ENCODE measurements at places on chromosomes 7 and 10.

DNA sequence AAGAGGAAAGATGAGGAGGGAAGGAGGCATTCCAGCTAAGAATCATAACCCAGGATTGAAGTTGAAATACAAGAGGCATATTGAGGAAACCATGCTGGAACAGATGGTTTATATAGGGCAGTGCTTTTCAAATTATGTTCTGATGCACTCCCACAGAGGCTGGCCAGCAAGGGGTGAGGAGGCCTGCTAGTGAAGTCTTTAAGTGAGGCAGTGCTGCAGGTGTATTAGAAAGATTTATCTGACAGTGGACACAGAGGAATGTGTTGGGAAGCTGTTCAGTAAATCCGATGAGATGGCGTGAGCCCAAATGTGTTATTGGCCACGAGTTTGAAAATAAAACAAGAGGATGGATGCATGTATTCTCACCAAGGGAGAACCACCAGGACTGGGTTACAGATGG, 28.6 kb downstream of the REEP3 start:
- DNase-seq: no peak

DNA sequence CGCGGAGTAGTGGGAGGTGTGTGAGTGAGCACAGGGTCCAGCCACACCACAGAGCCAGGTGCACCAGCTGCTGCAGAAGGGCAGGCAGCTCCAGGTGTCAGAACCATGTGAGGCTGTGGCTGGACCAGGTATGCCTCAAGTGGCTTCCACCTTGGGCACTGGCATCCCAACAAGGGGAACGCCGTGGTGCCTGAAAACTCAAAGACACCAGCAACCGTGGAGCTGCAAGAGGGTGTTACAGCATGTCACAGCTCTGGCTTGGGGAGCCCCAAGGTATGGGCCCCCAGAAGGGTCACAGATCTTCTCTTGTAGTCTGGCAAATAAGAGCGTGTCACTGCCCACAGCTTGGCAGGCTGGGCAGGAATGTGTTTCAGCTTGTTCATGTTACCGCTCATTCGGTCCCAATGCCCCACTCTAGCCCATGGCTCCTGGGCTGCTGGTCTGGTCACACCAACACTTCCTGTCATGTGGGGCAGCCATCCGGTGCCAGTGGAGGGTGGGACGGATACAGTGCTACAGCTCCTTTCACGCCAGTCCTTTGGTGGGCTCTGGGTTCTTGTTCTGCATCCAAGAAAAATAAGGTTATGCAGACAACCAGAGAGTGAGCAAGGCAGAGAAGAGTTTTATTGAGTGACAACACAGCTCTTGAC, 29.8 kb downstream of the STRA8 start:
- no peak for DNase-seq

GRCh38 chr10:31017534-31018355, 13.9 kb downstream of the ZNF438 start:
- DNase-seq: no peak

GRCh38 chr7:150994838-150995510, 4.2 kb downstream of the NOS3 start:
- DNase-seq: no peak

- peak; percentile 4 for DNase-seq
These were observed 514 bp upstream of the GAD2 start for GRCh38 chr10:26215935-26216584.

DNA sequence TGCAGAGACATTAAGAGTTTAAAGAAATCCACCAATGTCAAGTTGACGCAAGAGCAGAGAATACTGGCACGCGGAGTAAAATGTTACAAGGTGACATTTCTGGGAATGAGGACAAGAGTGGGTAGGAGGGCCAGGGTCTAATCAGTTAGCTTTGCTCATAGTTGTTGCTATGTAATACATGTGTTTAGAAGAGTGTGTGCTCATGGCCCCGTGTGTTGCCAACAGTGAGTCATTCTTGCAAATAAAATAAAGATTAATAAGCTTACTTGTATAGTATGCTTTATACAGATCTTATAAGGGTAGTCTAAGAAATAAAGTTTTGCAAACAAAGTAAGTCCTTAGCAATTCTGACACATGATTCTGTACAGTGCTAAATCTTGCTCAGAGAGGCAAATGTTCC, 64.5 kb downstream of the DNMBP start:
- peak; percentile 69 for DNase-seq

DNA sequence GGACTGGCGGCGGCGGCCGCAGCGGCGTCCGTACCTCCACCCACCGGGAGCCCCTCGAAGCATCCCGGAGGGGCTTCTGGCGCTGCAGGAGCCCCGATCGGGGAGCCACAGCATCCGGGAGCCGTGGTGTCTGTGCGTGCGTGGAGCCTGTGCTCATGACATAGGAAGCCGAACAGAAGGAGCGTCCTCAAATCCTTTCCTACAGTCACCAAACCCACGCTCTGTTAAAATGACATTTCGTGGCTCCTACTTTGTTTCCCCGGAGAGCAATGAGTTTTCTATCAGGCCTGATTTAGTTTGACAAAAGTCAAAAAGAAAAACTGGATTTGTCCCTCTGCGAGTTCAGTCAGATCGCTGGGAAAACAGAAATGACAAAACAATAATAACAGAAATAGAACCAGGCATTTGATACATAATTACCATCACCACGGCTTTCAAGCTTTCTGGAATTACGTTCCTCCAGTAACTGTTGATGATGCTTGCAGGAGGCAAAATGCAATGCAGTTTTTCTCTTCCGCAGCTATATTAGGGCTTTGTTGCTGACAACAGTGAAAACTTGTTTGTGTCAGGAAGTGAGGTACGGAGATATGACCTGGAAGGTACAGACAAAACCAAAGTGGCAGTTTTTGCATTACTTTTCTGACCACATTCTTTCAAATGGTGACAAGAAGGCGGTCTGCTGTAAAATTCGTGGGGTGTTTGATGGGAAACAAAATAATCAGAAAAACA, 219.3 kb upstream of the MKLN1 start:
- peak; percentile 10 for DNase-seq

- no peak for DNase-seq
These were observed 18.4 kb upstream of the MACROH2A2 start for GRCh38 chr10:70034232-70034631.

DNA sequence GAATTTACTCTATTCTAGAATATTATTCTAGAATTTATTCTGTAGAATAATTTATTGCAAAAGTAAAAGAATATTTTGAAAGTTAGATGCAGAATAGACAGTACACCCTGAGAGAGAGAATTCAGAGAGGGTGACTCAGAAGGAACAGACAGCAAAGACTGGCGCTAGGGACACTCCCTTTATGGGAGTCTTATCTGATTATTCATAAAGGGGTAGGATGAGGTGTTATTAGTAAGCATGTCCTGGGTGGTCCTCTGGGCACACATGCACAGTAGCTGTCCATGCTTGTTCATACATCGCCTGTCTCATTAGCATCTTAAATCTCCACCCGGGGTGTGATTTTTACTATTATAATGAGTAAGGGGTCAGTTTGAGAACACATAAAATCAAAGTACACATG, 100.1 kb downstream of the XPNPEP1 start:
- DNase-seq: peak; percentile 2

DNA sequence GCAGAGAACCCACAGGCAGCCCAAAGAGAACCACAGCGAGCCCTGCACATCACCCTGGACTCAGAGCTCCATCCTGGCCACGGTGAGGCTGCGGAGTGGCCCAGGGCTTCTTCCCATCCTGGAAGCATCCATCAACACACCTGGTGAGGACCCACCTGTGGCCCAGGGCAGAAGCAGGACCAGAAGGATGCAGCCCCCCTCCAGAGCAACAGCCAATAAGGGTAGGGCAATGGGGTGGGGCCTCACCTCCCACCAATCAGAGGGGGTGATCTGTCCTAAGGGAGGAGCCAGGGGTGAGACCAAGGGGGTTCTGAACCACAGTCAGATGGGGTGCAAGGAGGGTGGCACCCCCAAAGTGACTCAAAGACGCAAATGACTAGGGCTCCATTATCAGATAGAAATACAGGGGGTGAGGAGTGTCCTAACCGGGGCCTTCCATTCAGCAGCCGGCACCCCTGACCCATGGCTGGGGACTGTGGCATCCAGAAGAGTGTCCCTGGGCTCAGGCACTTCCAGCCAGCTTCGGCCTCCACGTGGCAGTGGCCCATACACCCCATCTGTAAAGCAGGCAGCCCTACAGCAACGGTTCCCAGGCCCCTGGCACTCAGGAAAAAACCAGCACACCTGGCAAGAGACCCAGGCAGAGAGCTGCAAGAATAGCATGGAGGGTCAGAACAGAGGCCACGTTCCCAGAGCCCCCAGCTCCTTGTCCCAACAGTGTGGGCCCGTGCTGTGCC, 36.9 kb downstream of the STK32C start:
- no peak for DNase-seq

DNA sequence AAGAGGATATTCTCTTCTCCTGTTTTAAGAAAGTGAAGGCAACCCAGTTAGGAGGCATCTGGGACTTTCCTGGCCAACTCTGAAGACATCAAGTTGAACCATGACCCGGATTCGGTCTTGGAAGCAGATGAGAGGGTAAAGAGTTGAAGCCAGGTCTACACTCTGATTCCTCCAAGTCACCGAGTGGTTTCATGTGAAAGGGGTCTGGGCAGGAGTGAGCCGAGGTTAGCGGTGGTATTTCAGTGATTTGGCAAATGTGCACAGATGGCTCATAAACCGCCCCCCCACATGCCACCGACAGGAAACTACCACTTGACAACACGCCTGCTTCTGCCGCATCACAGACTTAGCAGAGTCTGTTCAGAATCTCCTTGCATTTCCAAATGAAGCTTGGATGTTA, 11.4 kb upstream of the REPIN1 start:
- DNase-seq: no peak

- no peak for DNase-seq
These were observed 55.2 kb upstream of the DDC start for GRCh38 chr7:50620433-50620832.

GRCh38 chr7:141585592-141586510, 34.6 kb downstream of the AGK start:
- DNase-seq: peak; percentile 90

DNA sequence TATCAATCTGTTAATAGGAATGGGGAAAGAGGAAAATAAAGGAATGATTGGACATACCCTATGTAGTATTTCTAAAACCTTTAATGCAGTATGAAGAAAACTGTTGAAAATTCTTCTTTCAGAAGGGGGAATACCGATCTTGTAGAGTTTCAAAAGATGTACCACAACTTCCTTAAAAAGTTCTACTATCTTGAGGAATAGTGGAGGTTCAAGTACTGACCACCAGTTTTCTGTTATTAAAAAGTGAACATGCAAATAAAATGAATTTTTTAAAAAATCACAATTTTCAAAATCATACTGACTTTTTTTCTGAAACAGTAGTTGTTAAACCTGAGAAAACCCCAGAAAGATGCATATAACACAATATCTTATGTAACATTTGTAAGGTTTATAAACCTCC, 86.5 kb downstream of the HERC4 start:
- no peak for DNase-seq

DNA sequence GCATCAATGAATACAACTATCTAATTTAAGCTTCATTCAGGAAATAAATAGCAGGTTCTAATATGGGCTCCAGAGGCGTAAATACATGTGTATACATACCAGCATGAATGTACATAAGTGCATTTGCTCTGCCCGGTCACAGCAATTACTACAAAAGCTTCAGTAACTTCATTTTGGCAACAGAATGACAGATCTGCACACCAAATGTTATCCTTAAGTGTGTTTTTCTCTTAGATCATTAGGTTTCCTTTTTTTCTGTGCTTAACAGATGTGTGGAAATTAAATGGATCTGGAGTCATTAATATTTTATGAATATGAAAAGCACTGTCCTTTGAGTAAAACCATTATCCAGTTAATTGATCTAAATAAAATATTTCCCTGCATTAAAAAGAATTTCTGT, 159.0 kb upstream of the MEOX2 start:
- DNase-seq: no peak

DNA sequence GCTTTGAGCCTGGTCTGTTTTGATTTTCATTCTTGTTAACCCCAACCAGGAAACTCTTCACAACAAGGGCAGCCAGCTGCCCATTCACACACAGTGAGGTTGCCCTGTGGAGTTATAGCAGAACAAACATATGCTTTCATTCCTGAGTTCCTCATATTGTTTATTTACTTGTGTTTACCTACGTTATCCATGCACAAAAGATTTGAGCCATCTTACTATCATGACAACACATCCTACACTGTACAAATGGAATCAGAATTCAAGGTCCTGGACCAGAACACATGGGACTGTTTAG, 21.7 kb upstream of the BMPER start:
- DNase-seq: no peak

DNA sequence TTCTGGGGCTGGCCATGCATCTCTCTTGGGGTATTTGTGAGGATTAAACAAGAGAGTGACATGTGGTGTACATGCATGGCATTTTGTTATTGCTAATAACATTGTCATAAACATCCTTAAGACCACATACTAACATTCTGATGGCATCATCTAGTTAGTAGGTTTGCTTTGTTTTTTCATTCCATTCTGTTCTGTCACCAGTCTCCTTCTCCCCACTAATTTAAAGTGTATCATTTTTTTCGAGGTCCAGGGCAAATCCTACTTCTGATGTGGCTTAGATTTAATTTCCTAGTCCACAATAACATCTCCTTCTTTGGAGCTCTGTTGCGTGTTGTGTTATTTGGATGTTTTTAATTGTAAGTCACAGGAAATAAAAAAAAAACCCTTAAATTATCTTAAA, 248.1 kb downstream of the LRMDA start:
- DNase-seq: no peak

DNA sequence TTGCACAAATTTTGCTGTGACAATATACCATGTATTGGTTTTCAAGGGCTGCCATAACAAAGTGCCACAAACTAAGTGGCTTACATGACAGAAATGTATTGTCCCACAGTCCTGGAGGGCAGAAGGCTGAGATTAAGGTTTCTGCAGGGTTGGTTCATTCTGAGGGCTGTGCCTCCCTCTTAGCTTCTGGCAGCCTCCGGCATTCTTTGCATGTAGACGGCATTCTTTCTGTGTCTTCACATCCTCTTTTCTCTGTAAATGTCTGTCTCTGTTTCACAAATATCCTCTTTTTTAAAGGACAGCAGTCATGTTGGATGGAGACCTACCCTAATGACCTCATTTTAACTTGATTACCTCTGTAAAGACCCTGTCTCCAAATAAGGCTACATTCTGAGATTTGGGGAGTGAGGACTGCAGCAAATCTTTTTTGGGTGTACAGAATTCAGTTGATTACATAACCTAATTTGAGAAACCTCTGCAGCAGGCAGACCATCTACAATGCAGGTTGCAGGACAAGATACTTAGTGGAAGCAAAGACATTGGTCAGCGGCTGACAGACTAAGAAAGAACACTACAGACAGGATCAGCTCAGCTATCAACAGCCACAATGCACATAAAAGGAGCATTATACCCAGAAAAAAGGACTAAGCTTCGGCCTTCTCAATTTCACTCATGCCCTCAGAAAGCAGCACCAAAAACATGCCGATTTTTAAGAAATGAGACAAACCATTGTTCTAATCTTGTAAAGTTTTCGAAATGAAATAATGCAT, 84.6 kb upstream of the FAM3C start:
- no peak for DNase-seq

GRCh38 chr10:79215531-79215930, 131.7 kb upstream of the PPIF start:
- DNase-seq: no peak

DNA sequence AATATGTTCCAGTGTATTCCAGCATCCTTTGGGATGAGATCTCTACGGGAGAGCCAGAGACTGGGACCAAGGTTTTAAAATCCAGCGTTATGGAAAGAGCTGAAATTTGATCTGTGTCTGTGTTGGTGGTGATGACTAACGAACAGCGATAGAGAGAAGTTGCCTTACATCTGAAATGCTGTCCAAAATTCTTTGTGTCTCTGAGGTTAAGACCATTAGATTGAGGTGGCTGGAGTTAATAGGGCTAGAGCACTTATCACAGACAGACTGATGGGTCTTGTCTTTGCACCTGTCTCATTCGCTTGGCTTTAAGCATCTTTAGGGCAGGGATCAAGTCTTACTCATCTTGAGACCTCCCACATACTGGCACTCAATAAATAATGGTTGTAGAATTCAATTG, 41.0 kb upstream of the RAPGEF5 start:
- DNase-seq: no peak
